Esophagus squamous epithelium (tissue), 5 donors: ENCODE measurements at places on chromosomes 11 and 22.

DNA sequence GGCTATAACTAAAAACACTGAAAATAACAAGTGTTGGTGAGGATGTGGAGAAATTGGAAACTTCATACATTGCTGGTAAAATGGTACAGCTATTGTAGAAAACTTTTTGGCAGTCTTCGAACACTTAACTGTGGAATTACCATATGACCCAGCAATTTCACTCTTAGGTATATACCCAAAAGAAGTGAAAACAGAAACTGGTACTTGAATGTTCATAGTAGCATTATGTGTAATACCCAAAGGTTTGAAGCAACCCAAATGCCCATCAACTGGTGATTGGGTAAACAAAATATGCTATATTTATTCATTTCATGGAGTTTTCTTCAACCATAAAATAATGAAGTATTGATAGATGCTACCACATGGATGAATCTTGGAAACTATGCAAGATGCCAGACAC lies 40.8 kb upstream of the FTH1 start:
- H3K4me3 ChIP-seq, result no peak overlapping the region
- no peak overlapping the region for H3K27ac ChIP-seq
- H3K27me3 ChIP-seq, result no peaks in the 10 kb centered on the region
- H3K4me1 ChIP-seq, result peaks cover 2% of the 10 kb centered on the region

- H3K36me3 ChIP-seq, result no peaks in the 10 kb centered on the region
- peaks cover 39% of the 10 kb centered on the region for H3K4me1 ChIP-seq
- no peak for DNase-seq
- H3K4me3 ChIP-seq, result no peak overlapping the region
- H3K27ac ChIP-seq, result no peak overlapping the region
Measured at GRCh38 chr11:69439651-69440464, 41.6 kb upstream of the LINC01488 start.

- no peak overlapping the region for H3K27ac ChIP-seq
- no peaks in the 10 kb centered on the region for H3K4me1 ChIP-seq
Measured at GRCh38 chr11:120832481-120833238, 191.2 kb upstream of the TBCEL start.

DNA sequence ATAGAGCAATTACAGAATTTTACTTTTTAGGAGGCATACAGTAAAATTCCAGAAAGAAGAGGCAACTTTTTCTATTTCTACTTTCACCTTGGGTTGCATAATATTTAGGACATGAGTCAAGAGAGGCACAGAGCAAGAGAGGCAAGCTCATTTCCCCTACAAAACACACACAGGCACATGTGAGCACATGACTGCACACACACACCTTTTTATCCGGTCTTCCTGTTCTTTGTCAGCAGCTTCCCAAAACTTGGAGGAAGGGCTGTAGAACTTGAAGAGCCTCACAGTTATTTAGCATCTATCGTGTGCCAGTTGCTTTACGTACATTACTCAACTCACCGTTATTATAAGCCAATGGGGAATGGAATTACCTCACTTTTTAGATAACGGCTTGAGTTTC lies 37.8 kb upstream of the CCDC179 start:
- no peaks in the 10 kb centered on the region for H3K4me1 ChIP-seq
- no peaks in the 10 kb centered on the region for H3K36me3 ChIP-seq
- no peak overlapping the region for H3K27ac ChIP-seq
- DNase-seq, result no peak

GRCh38 chr11:134510233-134511040 lies 98.4 kb upstream of the B3GAT1 start:
- no peak overlapping the region for H3K4me3 ChIP-seq
- H3K27ac ChIP-seq, result no peak overlapping the region
- no peak for DNase-seq
- no peaks in the 10 kb centered on the region for H3K27me3 ChIP-seq

GRCh38 chr11:44939673-44940395 lies 10.8 kb downstream of the TP53I11 start:
- no peak overlapping the region for H3K27ac ChIP-seq
- DNase-seq, result no peak
- no peaks in the 10 kb centered on the region for H3K27me3 ChIP-seq
- no peak overlapping the region for H3K4me3 ChIP-seq
- no peaks in the 10 kb centered on the region for H3K36me3 ChIP-seq

GRCh38 chr11:120073196-120073595 lies 64.7 kb downstream of the TRIM29 start:
- H3K4me1 ChIP-seq, result no peaks in the 10 kb centered on the region
- no peak overlapping the region for H3K27ac ChIP-seq
- H3K27me3 ChIP-seq, result no peaks in the 10 kb centered on the region
- H3K4me3 ChIP-seq, result no peak overlapping the region

GRCh38 chr22:40666151-40666848 lies 13.0 kb upstream of the MCHR1 start:
- no peaks in the 10 kb centered on the region for H3K27me3 ChIP-seq
- no peaks in the 10 kb centered on the region for H3K36me3 ChIP-seq
- H3K4me1 ChIP-seq, result peaks cover 21% of the 10 kb centered on the region
- H3K27ac ChIP-seq, result peak overlapping the region; percentile 80

GRCh38 chr22:25021976-25022711 lies 69.6 kb downstream of the KIAA1671 start:
- H3K4me3 ChIP-seq, result no peak overlapping the region
- H3K36me3 ChIP-seq, result no peaks in the 10 kb centered on the region
- peaks cover 10% of the 10 kb centered on the region for H3K4me1 ChIP-seq
- H3K27ac ChIP-seq, result no peak overlapping the region

GRCh38 chr11:67632175-67632981 lies 2.6 kb upstream of the NUDT8 start:
- DNase-seq, result no peak
- H3K4me1 ChIP-seq, result peaks cover 24% of the 10 kb centered on the region

DNA sequence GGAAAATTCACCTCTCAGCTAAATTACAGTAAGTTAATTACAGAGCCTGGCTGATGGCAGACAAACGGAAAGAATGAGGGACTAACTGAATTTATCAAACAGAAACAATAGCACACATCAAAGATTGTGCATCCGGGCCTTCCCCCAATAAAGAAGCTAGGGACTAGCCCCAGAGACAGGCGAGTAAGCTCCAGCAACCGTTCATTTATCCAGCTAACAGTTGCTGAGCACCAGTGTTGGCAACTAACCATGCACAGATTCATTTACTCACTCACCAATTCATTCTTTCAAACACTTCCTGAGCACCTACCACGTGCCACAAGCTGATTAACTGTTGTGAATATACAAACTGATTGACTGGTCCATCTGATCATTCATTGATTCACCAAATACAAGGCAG lies 51.2 kb downstream of the SMCO4 start:
- peaks cover 10% of the 10 kb centered on the region for H3K36me3 ChIP-seq
- H3K4me1 ChIP-seq, result no peaks in the 10 kb centered on the region
- no peak overlapping the region for H3K4me3 ChIP-seq
- H3K27me3 ChIP-seq, result no peaks in the 10 kb centered on the region
- no peak for DNase-seq

GRCh38 chr11:62817129-62817528 lies 11.9 kb upstream of the NXF1 start:
- no peaks in the 10 kb centered on the region for H3K4me1 ChIP-seq
- H3K27ac ChIP-seq, result no peak overlapping the region
- DNase-seq, result no peak
- H3K4me3 ChIP-seq, result no peak overlapping the region

GRCh38 chr11:84372381-84372950 lies 1086.3 kb upstream of the CCDC90B start:
- no peak overlapping the region for H3K4me3 ChIP-seq
- no peaks in the 10 kb centered on the region for H3K36me3 ChIP-seq
- DNase-seq, result no peak
- H3K4me1 ChIP-seq, result no peaks in the 10 kb centered on the region
- H3K27ac ChIP-seq, result no peak overlapping the region
- H3K27me3 ChIP-seq, result no peaks in the 10 kb centered on the region

- no peak for DNase-seq
- H3K4me3 ChIP-seq, result no peak overlapping the region
- H3K27ac ChIP-seq, result peak overlapping the region; percentile 55
- no peaks in the 10 kb centered on the region for H3K27me3 ChIP-seq
Measured at GRCh38 chr11:13338019-13338426, 60.4 kb downstream of the BMAL1 start.

DNA sequence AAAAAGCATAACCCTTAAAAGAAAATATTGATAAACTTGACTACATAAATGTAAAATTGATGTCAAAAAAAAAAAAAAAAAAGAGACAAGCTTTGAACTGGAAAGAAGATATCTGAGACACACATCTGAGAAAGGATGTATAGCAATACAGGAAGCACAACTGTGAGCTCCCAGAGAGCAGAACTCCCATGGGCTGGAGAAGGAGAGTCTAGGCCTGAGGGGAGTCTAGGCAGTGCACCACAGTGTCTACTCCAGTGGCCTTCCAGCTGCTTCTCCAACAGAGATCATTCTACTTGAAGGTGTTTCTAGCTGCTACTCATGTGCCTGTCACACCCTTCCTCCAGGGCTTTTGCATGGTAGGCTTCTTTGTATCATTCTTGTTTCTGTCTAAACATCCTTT lies 54.2 kb upstream of the SYT9 start:
- H3K36me3 ChIP-seq, result no peaks in the 10 kb centered on the region
- DNase-seq, result no peak
- no peaks in the 10 kb centered on the region for H3K27me3 ChIP-seq
- H3K4me3 ChIP-seq, result no peak overlapping the region
- H3K4me1 ChIP-seq, result no peaks in the 10 kb centered on the region

DNA sequence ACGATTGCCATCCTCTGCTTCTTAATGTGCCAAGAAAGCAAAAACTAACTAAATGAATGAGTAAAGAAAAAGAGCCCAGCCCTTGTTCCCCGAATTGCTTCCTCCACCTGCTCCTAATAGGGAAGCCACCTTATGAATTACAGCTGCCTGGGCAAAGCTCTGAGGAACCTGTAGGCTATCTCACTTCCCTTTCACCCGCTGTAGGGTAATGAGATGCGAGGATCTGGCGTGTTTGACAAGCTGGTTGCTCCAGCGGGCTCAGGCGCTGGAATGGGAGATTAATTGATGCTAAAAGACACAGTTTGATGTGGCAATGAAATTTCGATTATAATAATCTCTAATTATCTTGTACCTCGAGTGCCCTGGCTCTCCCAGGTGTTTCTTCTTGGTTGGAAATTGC lies 256.4 kb downstream of the NTM start:
- no peak for DNase-seq
- H3K36me3 ChIP-seq, result no peaks in the 10 kb centered on the region
- no peak overlapping the region for H3K27ac ChIP-seq
- H3K27me3 ChIP-seq, result no peaks in the 10 kb centered on the region

- DNase-seq, result no peak
- no peak overlapping the region for H3K27ac ChIP-seq
- no peaks in the 10 kb centered on the region for H3K27me3 ChIP-seq
Measured at GRCh38 chr11:110147962-110148709, 54.9 kb downstream of the ZC3H12C start.

- no peaks in the 10 kb centered on the region for H3K36me3 ChIP-seq
- H3K27me3 ChIP-seq, result no peaks in the 10 kb centered on the region
- H3K4me1 ChIP-seq, result no peaks in the 10 kb centered on the region
Measured at GRCh38 chr11:75625991-75626888, 42.6 kb downstream of the MAP6 start.

DNA sequence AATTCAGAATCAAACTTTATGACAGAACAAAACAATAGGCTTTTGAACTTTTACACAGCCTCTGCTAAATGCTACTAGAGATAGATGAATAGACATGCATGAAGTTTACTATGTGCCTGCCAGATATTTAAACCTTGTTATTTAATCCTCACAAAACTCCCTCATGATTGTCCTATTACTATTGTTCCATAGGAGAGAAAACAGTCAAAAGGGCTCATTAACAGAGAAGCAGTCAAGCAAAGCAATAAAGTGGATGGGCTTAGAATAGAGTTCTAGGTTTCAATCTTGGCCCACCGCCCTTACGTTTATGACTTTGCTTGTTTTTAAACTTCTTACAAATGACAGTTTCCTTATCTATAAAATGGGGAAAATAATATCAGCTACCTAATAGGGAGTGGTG lies 12.9 kb downstream of the CWC15 start:
- H3K4me1 ChIP-seq, result no peaks in the 10 kb centered on the region
- DNase-seq, result no peak
- H3K4me3 ChIP-seq, result no peak overlapping the region
- H3K27ac ChIP-seq, result no peak overlapping the region

GRCh38 chr11:10622957-10623791 lies 54.7 kb upstream of the LYVE1 start:
- no peak for DNase-seq
- H3K36me3 ChIP-seq, result no peaks in the 10 kb centered on the region
- no peak overlapping the region for H3K4me3 ChIP-seq
- H3K27ac ChIP-seq, result peak overlapping the region; percentile 78

GRCh38 chr11:112606656-112607055 lies 346.0 kb upstream of the PLET1 start:
- no peak overlapping the region for H3K4me3 ChIP-seq
- DNase-seq, result no peak
- H3K27me3 ChIP-seq, result no peaks in the 10 kb centered on the region
- H3K4me1 ChIP-seq, result no peaks in the 10 kb centered on the region
- H3K27ac ChIP-seq, result no peak overlapping the region
- H3K36me3 ChIP-seq, result no peaks in the 10 kb centered on the region

DNA sequence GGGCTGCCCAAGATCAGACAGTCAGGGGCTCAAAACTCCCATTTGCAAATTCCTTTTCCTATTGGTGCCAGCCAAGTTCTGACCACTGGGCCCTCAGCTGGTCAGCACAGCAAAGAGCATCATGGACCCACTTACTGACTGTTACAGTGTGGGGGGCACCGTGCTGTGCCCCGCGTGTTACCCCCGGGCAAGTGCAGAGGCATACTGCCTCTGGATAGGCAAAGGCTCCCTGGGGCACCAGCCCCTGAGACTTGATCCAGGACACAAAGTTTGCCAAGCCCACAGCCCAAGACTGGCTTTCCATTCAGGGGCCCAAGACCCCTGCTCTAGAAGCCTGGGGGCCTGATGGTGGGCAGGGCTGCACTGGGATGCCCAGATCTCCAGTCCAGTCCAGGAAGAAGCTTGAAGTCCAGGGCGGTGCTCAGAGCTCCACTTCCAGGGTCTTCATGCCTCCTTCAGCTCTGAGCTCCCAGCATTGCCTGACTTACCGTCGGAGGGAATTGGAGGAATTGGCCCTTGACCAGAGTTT lies 6.6 kb downstream of the LRRC32 start:
- H3K36me3 ChIP-seq, result no peaks in the 10 kb centered on the region
- H3K4me1 ChIP-seq, result no peaks in the 10 kb centered on the region
- no peak overlapping the region for H3K27ac ChIP-seq
- DNase-seq, result no peak
- H3K27me3 ChIP-seq, result no peaks in the 10 kb centered on the region

GRCh38 chr11:6627762-6628241 lies 8.6 kb upstream of the TPP1 start:
- peaks cover 17% of the 10 kb centered on the region for H3K4me1 ChIP-seq
- no peak overlapping the region for H3K27ac ChIP-seq
- H3K36me3 ChIP-seq, result no peaks in the 10 kb centered on the region
- no peak overlapping the region for H3K4me3 ChIP-seq
- DNase-seq, result no peak

DNA sequence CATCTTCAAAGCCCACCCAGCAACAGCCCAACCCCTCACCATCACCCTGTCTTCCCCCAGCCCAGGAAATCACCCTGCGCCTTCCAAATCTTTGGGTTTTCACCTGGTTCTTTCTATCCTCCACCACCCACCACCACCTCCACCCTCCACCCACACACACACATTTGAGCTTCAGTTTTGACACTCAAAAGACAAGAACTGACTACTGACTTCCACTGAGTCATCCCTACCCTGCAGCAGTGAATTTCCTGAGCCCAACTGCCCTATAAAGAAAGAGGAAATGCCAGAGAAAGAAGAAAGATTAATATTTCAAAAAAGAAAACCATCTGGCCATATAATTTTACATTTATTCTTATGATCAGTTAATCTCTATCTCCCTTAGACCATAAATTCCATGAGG lies 137.5 kb downstream of the CHST1 start:
- no peaks in the 10 kb centered on the region for H3K27me3 ChIP-seq
- DNase-seq, result no peak
- H3K4me3 ChIP-seq, result no peak overlapping the region
- H3K36me3 ChIP-seq, result no peaks in the 10 kb centered on the region
- H3K27ac ChIP-seq, result no peak overlapping the region
